Femur (tissue), 1 donor: ENCODE measurements at places on chromosomes 16 and 17.

DNA sequence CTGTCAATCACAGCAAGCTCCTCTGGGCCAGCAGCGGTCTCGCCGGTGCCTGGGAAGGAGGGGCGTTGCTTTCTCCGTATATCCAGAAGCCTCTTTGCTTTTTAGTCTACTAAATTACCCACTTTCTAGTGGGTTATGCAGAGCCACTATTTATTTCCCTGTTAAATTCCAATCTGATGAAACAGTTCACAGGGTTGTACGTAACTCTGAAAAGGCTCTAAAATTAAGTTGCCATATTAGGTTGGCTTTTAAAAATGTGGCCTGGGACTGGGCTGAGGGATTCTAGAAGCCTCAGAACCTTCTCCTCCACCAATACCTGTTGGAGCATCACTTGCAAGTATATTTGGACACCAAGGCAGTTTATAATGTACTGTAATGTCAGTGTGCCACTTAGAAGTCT, 27.2 kb downstream of the MARCHF10 start:
- DNase-seq = no peak

- no peak for DNase-seq
These were observed 2.5 kb downstream of the RPAIN start for GRCh38 chr17:5422505-5422904.

- no peak for DNase-seq
These were observed 12.1 kb upstream of the DBNDD1 start for GRCh38 chr16:90031186-90031930.

DNA sequence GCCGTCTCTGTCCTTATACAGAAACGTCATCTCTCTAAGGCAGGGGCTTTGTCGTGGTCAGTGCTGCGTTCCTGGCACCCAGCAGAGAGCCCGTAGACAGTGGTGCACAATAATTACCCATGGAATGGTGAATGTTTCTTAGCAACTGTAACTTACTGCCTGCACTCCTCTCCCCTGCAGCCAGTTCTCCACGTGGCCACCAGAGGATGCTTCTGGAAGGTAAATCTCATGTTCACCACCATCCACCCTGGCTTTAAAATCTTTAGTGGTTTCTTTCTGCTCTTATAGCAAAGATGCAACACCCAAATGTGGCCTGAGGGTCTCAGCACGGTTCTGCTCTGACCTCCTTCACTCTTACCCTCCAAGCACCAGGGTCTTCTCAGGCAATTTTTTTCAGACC, 150.8 kb downstream of the GRIN2A start:
- no peak for DNase-seq

DNA sequence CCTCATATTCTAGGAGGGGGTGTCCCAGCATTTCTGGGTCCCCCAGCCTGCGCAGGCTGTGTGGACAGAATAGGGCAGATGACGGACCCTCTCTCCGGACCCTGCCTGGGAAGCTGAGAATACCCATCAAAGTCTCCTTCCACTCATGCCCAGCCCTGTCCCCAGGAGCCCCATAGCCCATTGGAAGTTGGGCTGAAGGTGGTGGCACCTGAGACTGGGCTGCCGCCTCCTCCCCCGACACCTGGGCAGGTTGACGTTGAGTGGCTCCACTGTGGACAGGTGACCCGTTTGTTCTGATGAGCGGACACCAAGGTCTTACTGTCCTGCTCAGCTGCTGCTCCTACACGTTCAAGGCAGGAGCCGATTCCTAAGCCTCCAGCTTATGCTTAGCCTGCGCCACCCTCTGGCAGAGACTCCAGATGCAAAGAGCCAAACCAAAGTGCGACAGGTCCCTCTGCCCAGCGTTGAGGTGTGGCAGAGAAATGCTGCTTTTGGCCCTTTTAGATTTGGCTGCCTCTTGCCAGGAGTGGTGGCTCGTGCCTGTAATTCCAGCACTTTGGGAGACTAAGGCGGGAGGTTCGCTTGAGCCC, 11.6 kb downstream of the STH start:
- no peak for DNase-seq

DNA sequence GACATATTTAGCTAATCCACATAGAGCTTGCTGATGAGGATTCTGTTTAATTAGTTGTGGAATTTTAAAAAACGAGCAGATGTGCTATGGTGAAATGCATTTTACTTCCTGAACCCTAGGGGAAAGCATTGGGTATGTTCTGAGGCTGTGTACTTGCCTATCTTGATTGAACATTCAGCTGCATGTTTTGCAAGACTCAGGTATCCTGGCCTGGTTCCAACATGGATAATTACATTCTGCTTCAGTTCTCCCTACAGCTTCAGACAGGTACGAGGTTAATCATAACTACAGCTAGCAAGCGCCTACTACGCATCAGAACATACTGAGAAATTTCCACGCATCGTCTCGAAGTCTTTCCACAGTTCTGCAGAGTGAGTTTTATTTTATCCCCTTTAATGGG, 77.0 kb downstream of the HS3ST2 start:
- DNase-seq = no peak
